NT2/D1 (cell line): ENCODE measurements at places on chromosomes 5 and 9.

- DNase-seq: no peak
Observed at GRCh38 chr5:57259704-57260103, 85.8 kb downstream of the GPBP1 start.

DNA sequence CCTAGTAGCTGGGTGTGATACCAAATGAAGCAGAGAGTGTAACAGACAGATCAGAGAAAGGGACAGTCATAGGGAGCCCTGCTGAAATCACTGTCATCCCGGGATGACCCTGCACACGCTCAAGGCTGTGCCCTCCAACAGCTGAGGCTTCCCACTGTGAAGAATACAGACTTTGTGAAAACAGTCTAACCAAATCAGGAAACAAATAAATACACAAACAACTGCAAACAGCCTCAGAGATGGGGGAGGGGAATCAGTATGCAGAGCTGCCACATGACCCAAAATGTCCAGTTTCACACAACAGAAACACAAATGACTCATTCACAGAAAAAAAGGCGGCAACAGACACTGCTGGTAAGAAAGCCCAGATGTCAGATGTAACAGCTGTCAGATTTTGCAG is 101.9 kb downstream of the ADAMTS2 start:
- no peak for DNase-seq

DNA sequence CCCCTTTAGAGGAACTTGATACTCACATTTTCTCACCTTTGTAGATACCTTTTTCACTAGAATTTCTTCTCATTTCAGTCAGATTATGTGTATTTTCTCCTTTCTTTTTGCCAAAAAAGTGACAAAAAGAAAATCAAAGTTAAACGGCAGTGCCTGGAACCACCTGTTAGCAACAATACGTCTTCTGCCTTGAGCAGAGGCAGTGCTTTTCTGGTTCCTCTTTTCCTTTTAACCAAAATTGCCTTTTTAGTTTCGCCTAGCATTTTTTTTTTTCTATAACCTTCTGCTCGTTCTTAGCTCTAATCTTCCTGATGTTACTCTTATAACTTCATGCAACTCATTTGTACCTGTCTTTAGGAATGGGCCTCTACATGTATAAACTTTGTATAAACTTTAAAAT is 26.1 kb downstream of the SMIM32 start:
- DNase-seq: no peak

DNA sequence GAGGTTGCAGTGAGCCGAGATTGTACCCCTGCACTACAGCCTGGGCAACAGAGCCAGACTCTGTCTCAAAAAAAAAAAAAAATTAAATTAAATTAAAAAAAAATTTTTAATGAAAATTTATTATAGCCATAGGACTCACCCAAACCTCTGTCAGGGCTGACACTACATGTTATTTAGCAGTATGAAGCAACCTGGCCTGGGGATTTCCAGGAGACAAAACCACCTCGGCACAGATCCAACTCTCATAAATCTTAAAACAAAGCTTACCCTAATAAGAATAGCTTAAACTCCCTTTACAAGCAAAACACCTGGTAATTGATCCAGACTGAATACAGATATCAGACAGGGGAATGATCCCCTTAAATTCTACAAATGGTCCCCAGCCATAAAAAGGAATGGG is 38.4 kb downstream of the PPP1R2B start:
- no peak for DNase-seq

DNA sequence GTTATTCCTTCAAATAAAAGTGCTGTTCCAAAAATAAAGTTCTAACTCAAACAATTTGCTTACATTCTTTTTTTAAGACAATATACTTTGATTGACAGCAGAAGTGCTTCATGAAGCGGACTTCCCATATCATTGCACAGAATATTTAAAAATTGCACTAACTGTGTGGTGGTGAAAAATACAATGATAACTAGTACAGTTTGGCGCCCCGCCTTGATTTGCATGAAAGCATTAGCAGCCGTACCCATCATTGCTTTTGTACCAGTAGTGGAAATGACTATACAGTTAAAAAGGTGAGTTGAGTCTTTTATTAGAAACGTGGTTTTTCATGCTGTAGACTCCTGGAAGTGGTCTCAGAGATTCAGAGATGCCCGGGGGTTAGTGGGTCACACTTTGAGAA is 69.5 kb upstream of the MAP3K1 start:
- DNase-seq: no peak

DNA sequence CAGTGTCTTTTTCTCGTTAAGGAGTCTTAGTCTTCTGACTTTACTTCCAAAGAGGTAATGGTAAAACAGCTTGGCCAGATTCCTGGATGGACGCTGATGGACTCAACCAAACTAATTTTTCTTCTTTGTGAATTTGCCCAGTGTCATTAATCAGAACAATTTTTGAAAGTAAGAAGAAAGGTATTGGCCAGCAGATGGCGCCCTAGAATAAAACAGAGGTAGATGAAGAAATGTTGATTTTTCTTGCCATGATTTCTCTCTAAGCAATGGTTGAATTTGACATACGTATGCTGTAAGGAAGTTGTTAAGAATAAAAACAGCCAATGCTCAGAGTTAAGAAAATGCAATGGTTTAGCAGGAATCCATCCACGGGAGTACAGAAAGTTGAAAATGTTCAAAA is 500.0 kb downstream of the DIRAS2 start:
- DNase-seq: peak; percentile 46

DNA sequence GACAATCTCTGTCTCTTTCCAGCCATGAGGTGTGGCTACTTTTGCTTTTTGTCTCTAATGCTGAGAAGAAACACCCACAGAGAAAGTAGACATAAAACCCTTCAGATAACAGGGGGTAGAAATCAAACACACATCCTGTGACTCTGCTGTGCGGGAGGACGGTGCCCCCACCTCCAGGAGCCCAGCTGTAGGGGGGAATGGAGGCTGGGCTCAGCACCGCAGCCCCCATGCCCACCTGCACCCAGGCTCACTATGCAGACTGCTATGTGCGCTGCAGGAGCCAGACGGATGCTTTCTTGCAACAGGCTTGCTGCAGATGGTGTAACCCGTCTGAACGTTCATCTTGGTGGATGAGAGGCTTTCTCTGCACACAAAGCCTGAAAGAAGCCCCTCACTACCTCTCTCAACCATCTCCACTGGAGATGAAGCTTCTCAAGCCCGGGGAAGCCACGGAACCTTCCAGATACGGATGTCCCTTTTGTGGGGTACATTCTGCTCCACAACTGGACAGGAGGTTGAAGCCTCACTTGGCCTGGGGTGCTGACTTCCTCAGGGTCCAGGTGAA is 207.2 kb downstream of the GADD45G start:
- DNase-seq: no peak

- no peak for DNase-seq
Observed at GRCh38 chr5:102794047-102794446, 38.9 kb downstream of the PAM start.

DNA sequence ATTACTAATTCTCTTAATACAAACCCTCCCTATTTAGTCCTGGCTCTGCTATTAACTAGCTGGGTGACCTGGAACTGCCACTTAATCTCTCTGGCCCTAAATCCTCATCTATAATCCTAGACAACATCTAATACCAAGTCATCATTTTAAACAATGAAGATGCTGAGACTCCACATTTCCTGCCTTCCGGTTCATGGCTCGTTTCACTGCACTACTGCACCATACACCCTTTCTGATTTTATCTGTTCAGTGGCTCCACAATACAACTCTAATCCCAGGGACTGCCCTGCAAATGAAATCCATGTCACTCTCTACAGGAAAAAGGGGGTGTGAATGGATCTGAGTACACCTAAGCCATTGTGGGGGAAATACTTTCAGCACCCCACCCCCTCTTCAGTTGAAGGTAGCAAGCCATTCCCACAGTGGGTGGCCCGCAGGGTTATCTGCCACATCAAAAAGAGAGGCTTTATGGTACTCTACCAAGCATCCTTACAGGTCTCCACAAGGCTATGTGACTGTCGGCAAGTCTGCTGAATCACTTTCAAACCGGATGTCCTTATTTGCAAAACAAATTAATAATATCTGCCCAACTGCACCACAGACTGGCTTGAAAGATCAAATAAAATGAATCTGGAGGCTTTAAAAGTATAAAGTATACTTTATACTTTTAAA is 89.5 kb downstream of the EPB41L4A start:
- DNase-seq: no peak

- no peak for DNase-seq
Observed at GRCh38 chr9:100324594-100325200, 28.0 kb downstream of the TEX10 start.

DNA sequence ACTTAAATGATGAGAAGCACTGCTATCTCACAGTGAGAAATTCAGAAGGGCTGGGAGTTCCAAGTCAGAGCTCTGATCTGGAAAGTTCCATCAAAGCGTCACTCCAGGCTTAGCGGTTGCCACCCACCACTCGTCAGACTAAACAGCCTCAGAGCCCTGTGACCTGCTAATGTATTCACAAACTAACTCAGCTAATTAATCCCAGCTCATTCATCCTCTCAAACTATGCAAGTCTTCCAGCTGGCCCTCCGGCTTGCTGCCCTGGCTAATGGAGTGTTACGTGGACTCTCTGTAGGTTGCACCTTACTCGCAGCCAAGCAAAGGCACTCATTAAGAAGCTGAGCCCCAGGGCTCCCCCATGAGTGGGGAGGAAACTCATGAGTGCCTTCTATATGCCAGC is 82.2 kb upstream of the GABRP start:
- no peak for DNase-seq

GRCh38 chr9:4225291-4226028 is 74.4 kb downstream of the GLIS3 start:
- DNase-seq: no peak

GRCh38 chr9:98328141-98328540 is 72.7 kb upstream of the TBC1D2 start:
- DNase-seq: no peak

GRCh38 chr9:17003576-17004240 is 131.1 kb upstream of the CNTLN start:
- DNase-seq: no peak

- DNase-seq: no peak
Observed at GRCh38 chr9:98639133-98639532, 69.6 kb downstream of the GABBR2 start.

DNA sequence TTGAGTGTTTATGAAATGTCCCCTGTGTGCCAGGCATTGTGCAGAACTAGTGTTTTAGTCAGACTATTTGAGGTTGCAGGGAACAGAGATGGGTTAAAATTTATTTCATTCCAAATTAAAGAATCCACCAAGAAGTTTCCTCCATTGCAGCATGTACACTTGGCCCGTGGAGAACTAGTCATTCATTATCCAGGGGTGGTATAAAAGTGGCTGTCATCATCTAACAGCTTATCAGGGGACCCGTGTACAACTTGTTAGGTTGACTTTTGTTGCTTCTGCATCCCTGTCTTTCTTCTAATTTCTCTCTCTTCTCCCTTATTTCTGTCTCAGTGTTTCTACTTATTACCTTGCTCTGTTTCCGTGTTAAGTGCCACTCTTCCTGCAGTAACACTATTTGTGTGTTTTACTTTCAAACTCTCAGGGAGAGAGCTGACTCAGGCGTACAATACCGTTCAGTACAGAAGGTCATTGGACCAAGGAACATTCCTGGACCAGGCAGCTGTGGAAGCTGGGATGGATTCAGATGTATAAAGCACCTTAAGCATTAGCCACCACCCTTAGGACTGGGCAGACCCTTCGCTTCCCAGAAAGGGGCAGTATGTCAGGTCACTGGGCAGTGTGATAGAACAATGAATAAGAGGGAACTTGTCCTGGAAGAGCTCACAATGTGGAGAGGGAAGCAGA is 36.1 kb downstream of the MAP3K1 start:
- no peak for DNase-seq

GRCh38 chr5:132221781-132222648 is 5.6 kb downstream of the P4HA2 start:
- DNase-seq: no peak

DNA sequence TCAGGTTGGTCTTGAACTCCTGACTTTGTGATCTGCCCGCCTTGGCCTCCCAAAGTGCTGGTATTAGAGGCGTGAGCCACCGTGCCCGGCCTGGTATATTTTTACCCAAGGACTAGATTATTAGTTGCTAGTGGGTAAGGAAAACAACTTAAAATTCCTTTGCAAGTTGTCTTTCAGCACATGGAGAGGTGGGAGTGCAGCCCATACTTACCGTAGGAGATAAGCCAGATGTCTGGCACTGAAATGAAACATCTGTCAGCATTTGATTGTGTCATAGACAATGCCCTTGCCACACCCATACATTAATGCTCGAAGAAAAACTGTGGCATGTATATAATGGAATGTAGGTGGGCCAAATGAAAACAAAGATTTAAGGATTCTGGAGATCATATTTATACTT is 36.6 kb upstream of the ANKH start:
- DNase-seq: no peak

DNA sequence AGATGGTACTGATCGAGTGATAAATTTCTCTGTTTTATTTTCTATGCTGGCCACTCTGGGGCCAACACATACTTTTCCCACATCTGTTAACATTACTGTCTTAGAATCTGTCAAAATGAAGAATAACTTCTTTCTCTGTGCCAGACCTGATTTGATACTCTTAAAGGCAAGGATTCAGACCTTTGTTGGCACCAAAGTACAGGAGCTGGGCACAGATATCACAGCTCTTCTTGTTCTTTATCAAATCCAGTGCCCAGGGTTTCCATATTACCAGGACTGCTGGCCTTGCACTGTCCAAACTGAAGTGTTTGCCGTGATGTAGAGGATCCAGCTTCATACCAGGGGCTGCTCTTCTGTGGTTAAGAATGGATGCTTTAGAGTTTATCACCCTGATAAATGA is 20.9 kb downstream of the ZNF474 start:
- DNase-seq: no peak

DNA sequence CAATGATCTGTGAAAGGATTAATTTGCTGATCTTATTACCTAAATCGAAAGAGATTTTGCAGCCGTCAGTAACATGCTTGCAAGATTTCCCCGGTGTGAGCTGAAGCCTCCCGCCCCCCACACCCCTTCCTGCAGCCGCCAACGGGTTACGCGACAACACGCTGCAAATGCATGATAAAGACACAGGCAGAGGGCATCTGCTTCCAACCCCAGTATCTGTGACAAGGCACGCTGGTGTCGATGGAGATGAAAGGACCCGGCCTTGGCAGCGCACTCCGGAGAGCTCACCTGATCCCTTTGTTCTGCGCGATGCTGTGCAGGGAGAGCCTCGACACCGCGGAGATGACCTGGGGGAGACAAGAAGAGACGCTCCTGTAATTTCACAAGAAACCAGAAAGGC is 122.9 kb upstream of the SARDH start:
- no peak for DNase-seq

- no peak for DNase-seq
Observed at GRCh38 chr9:113992276-113992951, 85.7 kb downstream of the AMBP start.

- no peak for DNase-seq
Observed at GRCh38 chr9:91141407-91141965, 220.2 kb downstream of the AUH start.

GRCh38 chr5:128038643-128039042 is 44.9 kb upstream of the SLC12A2 start:
- no peak for DNase-seq

GRCh38 chr5:118451697-118452247 is 536.6 kb downstream of the DTWD2 start:
- DNase-seq: no peak

GRCh38 chr9:124218987-124219461 is 38.7 kb upstream of the NEK6 start:
- no peak for DNase-seq
